ENCODE measurements at places on chromosomes 6 and 20.
A peak's percentile ranks its signal among the peaks of the same experiment; 100 is the strongest.

DNA sequence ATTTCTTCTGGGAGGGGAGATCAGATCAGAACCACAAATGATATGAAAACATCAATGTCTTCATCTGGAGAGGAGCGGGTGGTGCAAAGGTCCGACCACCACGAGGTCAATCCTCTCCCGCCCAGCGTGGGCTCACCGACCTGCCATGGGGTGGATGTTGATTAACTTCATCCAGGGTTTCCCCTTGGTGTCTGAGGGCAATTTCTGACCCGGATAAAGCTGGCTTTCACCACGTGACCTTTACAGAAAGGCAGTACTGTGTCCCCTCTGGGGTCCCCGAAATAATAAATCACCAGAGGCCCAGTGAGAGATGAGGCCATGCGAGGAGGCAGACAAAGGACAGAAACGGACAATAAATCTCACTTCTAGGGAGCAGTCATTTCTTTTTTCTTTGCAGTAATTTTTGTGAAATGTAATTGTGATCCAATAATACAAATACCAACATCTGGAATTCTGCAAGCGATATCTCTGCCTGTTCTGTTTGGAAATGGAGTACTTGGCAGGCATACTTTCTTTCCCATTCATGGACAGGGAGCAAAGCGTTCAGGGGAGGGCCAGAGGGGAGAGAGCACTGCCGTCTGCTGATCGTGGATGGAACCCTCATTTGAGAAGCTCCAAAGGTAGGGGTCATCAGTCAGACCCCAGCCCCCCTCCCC, 55.1 kb upstream of the APCDD1L start:
- H3K36me3 ChIP-seq, result no peaks in the 10 kb centered on the region
- H3K4me3 ChIP-seq, result no peak overlapping the region
- no peak for DNase-seq
- H3K27me3 ChIP-seq, result no peaks in the 10 kb centered on the region

DNA sequence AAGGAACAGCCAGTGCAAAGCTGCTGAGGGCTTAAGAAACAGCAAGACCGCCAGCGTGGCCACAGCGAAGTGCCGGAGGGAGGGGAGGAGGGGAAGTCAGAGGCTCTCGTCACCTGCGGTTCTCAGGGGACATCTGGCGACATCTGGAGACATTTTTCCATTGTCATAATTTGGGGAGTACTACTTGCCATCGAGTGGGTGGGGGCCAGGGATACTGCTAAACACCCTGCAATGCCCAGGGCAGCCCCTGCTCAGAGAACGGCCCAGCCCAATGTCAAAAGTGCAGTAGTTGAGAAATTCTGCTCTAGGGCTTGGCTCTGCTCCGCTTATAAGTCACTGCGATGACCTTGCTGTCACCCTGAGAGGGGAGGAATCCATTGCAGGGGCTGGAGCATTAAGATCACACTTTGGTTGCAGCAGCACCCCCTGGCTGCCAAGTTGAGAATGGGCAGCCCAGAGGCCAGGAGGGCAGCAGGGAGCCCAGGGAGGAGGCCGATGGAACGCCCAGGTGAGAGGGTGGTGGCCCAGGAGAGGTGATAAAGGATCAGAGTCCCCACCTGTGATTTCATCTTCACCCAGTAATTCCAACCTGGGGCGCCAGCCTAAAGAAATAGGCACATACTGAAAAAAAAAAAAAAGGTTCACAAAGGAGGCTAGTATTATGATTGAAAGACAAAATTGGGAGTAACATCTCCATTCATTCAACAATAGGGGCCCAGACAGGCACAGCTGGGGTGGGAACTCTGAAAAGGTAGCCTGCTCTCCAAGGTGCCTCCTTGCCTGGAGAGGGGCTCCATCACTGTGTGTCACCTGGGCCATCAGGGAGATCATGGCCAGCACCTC, 218.2 kb downstream of the BMP7 start:
- H3K27ac ChIP-seq, result no peak overlapping the region
- no peaks in the 10 kb centered on the region for H3K36me3 ChIP-seq
- no peaks in the 10 kb centered on the region for H3K4me1 ChIP-seq
- DNase-seq, result no peak

DNA sequence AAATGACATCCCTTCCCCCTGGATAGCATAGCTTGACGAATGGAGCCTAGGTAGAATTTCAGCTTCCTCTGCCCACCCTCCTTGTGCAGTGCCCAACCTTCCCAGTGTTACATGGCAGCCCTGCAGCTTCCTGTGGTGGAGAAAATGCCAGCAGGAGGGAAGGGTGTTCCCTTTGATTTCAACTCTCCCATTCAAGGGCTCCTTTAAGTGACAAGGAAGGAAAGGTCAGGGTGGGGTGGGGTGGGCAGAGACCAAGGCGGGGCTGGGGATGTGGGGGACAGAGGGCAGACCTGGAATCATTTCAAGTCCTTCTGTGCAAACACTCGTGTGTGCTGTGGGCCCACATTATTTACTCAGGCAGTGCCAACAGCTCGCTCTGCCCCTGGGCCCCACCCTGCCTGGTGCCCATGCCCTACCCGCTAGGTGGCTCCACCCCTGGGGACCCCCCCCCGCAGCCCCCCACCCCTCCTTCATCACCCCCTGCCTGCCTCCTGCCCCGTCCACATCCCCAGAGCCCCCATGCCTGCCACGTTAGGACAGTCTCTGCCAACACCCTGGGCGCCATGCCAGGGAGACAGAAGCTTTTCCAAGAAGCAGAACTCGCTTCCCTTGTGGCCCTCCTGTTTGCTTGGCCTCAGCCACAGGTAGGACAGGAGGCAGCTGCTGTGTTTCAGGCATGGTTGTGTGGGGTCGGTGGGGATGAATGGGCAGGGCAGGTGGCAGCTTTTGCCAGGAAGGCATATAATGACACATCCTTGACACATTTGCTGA, 9.4 kb downstream of the SPDEF start:
- no peak overlapping the region for H3K4me3 ChIP-seq
- no peaks in the 10 kb centered on the region for H3K27me3 ChIP-seq
- H3K4me1 ChIP-seq, result no peaks in the 10 kb centered on the region
- H3K27ac ChIP-seq, result no peak overlapping the region
- no peak for DNase-seq

- no peaks in the 10 kb centered on the region for H3K27me3 ChIP-seq
- no peak for DNase-seq
- H3K4me1 ChIP-seq, result peaks cover 55% of the 10 kb centered on the region
Observed at GRCh38 chr6:157831018-157831369, 7.9 kb downstream of the SNX9 start.

DNA sequence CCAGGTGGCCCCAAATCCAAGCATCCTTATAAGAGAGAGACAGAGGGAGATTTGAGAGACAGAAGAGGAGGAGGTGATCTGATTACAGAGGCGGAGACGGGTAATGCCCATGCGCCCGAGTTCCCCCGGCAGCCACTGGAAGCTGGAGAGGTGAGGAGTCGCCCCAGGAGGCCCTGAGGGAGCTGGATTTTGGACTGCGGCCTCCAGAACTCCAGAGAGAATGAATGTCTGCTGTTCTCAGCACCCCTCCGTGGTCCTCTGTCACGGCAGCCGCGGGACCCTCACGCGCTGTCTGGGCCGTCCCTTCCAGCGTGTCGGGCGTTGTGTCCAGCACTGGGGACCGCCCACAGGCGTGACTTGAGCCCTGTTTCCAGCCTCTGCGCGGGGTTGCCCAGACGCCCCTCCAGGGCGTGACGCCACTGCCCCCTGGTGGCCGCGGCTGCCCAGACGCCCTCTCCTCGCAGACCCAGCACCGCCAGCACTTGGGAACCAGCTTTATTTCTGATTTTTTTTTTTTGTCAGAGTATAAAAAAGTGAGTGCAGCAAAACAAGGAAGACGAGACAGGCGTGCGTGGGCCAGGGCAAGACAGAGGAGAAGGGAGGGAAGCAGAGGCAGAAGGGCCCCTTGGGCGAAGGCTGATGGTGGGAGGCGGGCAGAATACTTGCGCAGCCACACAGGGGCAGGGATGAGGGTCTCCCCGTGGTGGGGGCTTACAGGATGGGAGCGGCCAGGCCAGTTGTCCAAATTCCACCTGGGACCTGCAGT, 4.1 kb upstream of the ZNF512B start:
- no peaks in the 10 kb centered on the region for H3K36me3 ChIP-seq
- H3K27ac ChIP-seq, result no peak overlapping the region
- no peaks in the 10 kb centered on the region for H3K27me3 ChIP-seq
- peaks cover 27% of the 10 kb centered on the region for H3K4me1 ChIP-seq

DNA sequence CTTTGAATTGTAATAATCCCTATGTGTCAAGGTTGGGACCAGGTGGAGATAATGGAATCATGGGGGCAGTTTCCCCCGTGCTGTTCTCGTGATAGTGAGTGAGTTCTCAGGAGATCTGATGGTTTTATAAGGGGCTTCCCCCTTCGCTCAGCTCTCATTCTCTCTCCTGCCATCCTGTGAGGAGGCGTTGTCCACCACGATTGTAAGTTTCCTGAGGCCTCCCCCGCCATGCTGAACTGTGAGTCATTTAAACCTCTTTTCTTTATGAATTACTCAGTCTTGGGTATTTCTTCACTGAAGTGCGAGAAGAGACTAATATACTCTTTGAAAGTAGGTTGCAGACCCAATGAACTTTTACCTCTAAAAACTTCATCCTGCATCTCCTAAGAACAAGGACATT, 39.2 kb upstream of the KCNG1 start:
- no peak overlapping the region for H3K27ac ChIP-seq
- no peaks in the 10 kb centered on the region for H3K27me3 ChIP-seq
- H3K4me1 ChIP-seq, result no peaks in the 10 kb centered on the region

DNA sequence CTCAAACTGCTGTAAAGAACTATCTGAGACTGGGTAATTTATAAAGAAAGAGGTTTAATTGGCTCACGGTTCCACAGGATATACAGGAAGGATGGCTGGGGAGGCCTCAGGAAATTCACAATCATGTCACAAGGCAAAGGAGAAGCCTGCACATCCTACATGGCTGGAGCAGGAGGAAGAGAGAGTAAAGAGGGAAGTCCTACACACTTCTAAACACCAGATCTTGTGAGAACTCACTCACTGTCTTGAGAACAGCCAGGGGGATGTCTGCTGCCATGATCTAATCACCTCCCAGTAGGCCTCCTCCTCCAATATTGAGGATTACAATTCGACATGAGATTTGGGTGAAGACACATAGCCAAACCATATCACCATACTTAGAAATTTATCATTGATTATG, 1307.0 kb upstream of the GJE1 start:
- H3K4me1 ChIP-seq, result peaks cover 9% of the 10 kb centered on the region
- H3K27ac ChIP-seq, result no peak overlapping the region
- H3K4me3 ChIP-seq, result no peak overlapping the region
- H3K27me3 ChIP-seq, result no peaks in the 10 kb centered on the region
- no peaks in the 10 kb centered on the region for H3K36me3 ChIP-seq
- no peak for DNase-seq

- DNase-seq, result no peak
- peaks cover 3% of the 10 kb centered on the region for H3K4me1 ChIP-seq
- no peak overlapping the region for H3K4me3 ChIP-seq
- H3K27ac ChIP-seq, result no peak overlapping the region
- no peaks in the 10 kb centered on the region for H3K36me3 ChIP-seq
Observed at GRCh38 chr6:44284121-44284520, 13.9 kb downstream of the TMEM151B start.

GRCh38 chr6:113636357-113636824, 220.8 kb upstream of the MARCKS start:
- no peak for DNase-seq
- no peaks in the 10 kb centered on the region for H3K36me3 ChIP-seq
- H3K27ac ChIP-seq, result no peak overlapping the region
- no peaks in the 10 kb centered on the region for H3K27me3 ChIP-seq

GRCh38 chr6:8435845-8436168, 462 bp upstream of the SLC35B3 start:
- H3K4me1 ChIP-seq, result peaks cover 24% of the 10 kb centered on the region
- no peaks in the 10 kb centered on the region for H3K36me3 ChIP-seq

DNA sequence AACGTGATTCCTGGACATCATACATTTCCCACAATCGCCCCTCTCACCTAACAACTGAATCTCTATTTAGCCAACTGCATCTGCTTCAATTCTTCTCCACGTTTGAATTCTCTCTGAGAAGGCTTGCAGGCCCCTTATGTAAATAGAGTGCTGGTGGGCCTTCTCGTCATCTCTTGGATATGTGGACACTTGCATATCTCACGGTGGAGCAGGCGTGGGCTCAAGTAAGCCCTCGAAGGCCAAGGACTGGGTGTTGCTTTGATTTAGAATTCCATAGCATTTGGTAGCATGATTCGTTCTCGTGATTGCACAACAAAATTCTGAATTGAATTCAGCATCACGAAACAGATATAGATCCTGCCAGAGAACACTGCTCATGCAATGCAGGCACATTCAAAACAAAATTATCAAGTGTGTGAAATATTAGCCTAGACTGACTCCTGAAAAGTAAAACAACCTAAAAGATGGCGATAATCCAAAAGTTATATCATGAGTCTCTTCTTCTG, 613.6 kb downstream of the TFAP2A start:
- H3K4me3 ChIP-seq, result no peak overlapping the region
- H3K27ac ChIP-seq, result no peak overlapping the region
- no peaks in the 10 kb centered on the region for H3K4me1 ChIP-seq
- no peak for DNase-seq
- H3K36me3 ChIP-seq, result no peaks in the 10 kb centered on the region

- no peak overlapping the region for H3K27ac ChIP-seq
- no peak for DNase-seq
- H3K27me3 ChIP-seq, result no peaks in the 10 kb centered on the region
- H3K4me3 ChIP-seq, result peak overlapping the region; percentile 25
Observed at GRCh38 chr6:149483334-149483725, 1.5 kb downstream of the ZC3H12D start.

DNA sequence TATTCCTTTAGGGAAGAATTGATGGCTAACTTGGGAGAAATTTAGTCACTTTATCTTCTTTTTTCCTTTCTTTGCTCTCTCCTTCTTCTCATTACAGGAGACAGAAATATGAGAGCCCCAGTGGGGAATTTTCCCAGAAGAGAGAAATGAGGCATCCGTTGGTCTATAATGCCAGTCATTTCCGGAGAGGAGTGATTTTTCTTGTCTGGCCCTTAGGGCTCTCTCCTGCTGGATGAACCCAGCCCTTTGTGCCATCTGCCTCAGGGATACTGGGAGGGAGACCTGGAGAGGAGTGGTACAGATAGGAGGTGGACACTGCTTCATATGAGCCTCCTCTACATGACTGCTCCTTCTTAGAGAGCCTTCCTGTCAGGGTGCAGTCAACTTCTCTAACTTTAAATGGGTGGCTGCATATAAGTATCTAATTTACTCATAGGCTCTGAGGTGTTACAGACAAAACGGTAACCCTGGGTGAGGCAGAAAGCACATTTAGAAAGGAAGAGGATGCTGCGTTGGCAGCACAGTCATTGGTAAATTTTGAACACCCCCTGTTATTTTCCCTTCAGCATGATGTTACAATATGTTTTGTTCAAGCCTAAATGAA, 21.9 kb downstream of the RIMS1 start:
- H3K4me3 ChIP-seq, result no peak overlapping the region
- no peaks in the 10 kb centered on the region for H3K36me3 ChIP-seq
- no peak overlapping the region for H3K27ac ChIP-seq
- H3K4me1 ChIP-seq, result no peaks in the 10 kb centered on the region
- DNase-seq, result no peak
